Keratinocyte (primary cell): ENCODE measurements at places on chromosomes 6 and 20.

GRCh38 chr6:39172377-39172757, 56.9 kb downstream of the KCNK5 start:
- DNase-seq: no peak

DNA sequence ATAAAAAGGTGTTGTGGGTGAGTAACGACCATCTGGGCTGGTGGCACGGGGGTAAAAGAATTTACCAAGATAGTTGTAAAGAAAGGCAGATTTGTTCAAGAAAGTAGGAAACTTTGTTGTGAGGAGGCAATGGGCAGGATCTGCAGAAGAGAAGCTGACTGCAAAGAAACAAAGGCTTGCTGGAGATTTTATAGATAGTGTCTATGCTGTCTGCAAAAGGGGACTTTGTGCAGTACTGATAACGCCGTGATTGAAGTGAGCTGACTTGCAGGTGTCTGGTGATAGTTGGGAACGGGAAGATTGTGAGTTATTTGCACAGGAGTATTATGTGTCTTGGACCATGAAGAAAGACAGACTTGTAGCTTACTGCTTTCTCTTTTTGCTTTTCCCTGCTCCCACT, 36.8 kb upstream of the GSTA3 start:
- no peak for DNase-seq

- DNase-seq: no peak
These were observed 120.5 kb upstream of the BTBD3 start for GRCh38 chr20:11797156-11797555.

GRCh38 chr20:6575912-6576401, 191.5 kb upstream of the BMP2 start:
- DNase-seq: no peak

GRCh38 chr20:36703530-36703929, 42.4 kb downstream of the NDRG3 start:
- DNase-seq: no peak

- no peak for DNase-seq
These were observed 24.2 kb upstream of the EFHC1 start for GRCh38 chr6:52395969-52396368.

- no peak for DNase-seq
These were observed 80.4 kb upstream of the MYL9 start for GRCh38 chr20:36460648-36461599.

GRCh38 chr6:74065705-74066104, 369.7 kb downstream of the CD109 start:
- DNase-seq: no peak

DNA sequence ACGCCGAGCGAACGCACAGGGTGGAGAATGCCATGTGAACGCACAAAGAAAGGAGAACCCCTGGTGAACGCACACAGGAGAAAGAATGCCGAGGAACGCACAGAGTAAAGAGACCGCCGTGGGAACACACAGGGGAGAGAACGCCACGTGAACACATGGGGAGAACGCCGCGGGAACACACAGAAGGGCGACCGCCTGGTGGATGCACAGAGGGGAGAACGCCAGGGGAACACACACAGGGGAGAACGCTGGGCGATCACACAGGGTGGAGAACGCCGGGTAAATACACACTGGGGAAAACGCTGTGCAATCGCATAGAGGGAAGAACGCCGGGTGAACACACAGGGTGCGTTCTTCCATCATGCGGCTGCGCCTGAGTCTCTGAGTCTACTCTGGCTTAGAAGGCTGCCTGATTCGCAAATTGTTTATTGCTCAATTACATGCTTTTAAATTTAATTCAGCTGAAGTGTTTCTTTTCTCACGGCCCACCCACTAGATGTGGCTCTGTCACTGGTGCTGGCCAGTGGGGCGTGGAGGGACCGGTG, 54.1 kb downstream of the RNASET2 start:
- no peak for DNase-seq

- DNase-seq: no peak
These were observed 116.3 kb downstream of the GMPR start for GRCh38 chr6:16354692-16355091.

DNA sequence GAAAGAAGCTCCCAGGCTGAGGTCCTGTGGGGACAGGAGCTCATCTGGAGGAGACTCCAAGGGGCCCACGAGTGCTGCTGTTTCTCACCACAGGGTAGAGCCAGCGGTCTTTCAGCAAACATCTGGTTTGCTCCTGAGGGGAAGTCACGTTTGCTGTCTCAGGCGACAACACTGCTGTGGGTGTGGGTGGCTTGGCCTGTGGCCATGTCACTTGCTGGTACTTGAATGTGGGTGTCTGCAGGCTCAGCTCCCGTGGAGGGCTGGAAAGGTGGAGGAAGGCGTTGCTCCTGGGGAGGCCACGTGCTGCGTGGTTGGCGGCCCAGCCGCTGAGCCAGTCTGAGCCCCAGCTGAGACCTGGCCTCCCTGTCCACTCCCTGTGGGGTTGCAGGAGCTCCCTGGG, 52.8 kb upstream of the MPC1 start:
- no peak for DNase-seq

DNA sequence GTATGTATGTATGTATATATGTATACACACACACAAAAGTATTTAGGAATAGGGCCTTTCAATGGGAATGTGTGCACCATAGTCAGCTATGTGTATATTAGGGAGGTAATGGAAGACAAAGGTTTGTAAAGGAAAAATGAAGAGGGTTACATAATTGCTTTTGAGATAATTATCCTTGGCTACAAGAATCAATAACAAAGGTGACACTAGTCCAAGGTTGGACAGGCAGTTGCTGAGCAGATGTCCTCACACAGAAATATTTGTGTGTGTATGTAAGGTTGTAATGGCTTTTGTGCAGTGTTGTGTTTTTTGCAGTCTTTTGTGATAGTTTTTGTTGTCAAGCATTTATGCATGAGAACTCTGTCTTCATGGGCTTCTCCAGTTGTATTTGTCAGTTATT, 157.9 kb upstream of the MARCKS start:
- no peak for DNase-seq

GRCh38 chr20:1373036-1373435, 19.8 kb downstream of the FKBP1A start:
- DNase-seq: no peak

GRCh38 chr6:97947841-97948240, 664.8 kb upstream of the MMS22L start:
- DNase-seq: peak; percentile 97
